ENCODE measurements at places on chromosomes 1 and 21.
A peak's percentile ranks its signal among the peaks of the same experiment; 100 is the strongest.

- DNase-seq = peak; percentile 82
These were observed 2.7 kb downstream of the CDC14A start for GRCh38 chr1:100354971-100355394.

DNA sequence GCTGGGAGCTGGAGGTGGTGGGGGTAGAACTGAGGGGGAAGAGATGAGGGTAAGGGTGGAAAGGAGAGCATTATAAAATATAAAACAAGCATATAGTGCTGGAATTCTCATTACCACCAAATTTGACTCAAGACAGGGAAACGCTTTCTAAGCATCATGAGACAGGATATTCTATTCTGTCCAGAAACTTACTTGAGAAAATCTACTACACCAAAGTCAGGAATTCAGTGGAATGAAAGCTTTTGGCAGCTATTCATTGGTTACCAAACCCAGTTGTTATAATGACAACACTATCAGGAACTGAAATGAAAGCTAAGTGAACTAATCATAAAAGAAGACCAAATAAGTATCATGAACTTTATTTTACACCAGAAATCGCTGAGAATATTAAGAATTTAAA, 14.5 kb downstream of the AIDA start:
- no peak for DNase-seq

DNA sequence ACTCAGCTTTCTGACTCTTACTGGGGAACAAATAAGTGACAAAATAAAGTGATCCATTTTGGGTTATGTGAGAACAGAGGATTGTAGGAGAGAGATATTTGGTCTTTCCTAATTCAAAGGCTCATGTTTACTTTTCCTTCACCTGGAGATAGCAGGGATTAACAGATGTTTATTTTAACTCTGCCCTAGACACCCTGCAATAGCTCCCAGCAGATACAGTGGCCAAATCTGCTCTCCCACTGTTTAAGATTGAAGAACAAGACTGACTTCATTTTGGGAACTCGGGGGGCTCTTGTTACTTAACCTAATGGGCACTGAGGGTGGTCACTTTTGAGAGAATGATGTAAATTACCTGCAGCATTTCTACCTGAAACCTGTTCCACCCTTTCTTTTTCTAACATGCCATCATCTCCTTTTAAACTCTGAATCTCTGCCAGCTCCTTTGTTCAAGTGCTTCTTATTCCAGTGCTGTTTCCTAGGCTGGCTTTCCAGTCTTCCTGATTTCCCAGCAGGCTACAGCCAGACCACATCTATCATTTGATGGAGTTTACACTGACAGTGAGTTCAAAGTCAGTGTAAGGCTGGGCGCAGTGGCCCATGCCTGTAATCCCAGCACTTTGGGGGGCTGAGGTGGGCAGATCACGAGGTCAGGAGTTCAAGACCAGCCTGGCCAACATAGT, 90.0 kb downstream of the SELENOF start:
- DNase-seq = peak; percentile 34

- DNase-seq = no peak
These were observed 325.0 kb upstream of the PLXNA2 start for GRCh38 chr1:208569181-208569580.

GRCh38 chr1:6600410-6601048, 2.1 kb downstream of the KLHL21 start:
- DNase-seq = no peak

- DNase-seq = no peak
These were observed 51.0 kb downstream of the SCP2 start for GRCh38 chr1:52978045-52978444.

DNA sequence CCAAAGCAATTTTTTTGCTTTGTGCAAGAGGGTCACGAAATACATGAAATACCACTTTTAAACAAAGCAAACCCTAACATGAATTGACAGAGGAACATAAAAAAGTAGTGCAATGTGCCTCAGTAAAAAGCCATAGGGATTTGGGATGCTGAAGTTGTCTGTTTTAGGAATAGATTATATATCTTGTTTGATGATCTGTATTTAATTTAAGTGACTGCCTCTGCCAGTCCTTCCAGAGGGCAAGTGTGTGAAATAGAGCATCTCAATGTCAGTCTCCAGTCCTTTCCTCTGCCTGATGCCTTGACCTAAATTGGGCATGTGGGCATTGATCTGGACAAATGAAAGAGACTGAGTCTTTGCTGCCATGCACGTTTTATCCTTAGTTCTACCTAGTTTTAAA, 222.8 kb downstream of the PTPRC start:
- no peak for DNase-seq

DNA sequence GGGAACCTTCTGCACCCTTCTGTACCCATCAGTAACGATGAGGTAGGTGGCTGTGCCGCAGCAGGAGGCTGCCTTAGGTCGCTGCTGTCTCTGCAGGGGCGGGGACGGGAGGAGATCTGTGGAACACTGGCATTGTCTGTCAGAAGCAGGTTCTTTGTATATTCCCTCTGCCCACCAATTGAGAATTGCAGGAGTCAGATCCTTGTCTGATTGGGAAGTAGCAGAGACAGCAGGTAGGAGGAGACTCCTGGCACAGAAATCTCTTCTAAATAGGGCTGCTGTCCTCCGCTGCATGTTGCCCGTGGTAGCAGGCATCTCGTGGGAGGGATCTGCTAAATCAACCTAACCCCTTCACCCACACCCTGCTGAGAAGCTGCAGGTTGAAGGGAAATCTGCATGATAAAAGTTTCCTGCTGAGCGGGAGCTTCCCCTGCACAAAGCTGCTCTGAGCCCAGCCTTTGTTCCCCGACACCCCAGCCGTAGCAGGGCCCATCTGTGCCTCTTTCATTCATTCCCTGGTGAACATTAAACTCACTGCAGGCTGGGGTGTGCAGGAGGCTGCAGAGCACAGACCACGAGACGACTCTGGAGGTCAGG, 15.9 kb downstream of the SARS1 start:
- DNase-seq = peak; percentile 62

GRCh38 chr1:219797009-219797408, 131.3 kb downstream of the SLC30A10 start:
- no peak for DNase-seq

DNA sequence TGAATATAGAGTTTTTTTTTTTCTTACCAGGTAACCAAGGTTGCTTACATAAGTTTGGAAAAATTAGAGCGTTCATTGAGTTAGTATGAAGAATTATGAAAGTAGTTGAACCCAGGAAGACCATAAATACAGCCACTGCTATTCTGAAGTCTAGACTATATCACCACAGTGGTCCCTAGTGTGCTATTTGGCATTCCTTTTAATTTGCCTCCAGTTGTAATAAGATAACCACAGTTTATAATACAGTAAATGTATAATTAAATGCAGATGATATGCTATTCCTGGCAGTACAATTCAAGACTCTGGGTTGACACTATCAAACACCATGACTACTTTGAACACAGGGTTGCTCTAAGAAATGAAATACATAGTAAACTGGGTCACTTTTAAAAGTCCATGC, 270.5 kb downstream of the BRINP2 start:
- no peak for DNase-seq

- no peak for DNase-seq
These were observed 70.2 kb downstream of the UCK2 start for GRCh38 chr1:165897326-165898303.

DNA sequence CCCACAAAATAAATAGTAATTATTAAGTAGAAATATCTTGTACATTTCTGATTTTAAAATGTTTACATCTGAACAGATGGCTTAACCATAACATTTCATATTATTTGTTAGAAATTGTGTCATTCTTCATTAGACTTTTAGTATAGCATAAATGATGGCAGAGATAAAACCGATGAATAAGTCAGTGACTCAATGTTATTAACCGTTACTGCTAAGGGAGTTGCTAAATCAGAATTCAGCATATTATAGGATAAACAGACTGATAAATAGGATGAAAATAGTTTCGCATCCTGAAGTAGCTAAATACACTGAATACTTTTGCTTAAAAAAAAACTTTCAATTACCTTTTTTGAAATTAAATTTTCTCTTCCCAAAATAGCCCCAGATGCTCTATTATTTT, 610.6 kb upstream of the ZP4 start:
- DNase-seq = no peak

GRCh38 chr21:32816261-32816660, 44.7 kb upstream of the PAXBP1 start:
- DNase-seq = no peak

GRCh38 chr1:153616144-153616916, at the start of gene S100A14:
S100A14 (minus strand) TSS chr1:153616325; CDS start chr1:153615858, 467 bp downstream.
- DNase-seq = no peak

All from NCI-H748 treated with DMSO at 0.1 percent for 48 hours (cell line).